Renal pelvis (tissue), 12 donors: ENCODE measurements at places on chromosomes 12 and 14.

DNA sequence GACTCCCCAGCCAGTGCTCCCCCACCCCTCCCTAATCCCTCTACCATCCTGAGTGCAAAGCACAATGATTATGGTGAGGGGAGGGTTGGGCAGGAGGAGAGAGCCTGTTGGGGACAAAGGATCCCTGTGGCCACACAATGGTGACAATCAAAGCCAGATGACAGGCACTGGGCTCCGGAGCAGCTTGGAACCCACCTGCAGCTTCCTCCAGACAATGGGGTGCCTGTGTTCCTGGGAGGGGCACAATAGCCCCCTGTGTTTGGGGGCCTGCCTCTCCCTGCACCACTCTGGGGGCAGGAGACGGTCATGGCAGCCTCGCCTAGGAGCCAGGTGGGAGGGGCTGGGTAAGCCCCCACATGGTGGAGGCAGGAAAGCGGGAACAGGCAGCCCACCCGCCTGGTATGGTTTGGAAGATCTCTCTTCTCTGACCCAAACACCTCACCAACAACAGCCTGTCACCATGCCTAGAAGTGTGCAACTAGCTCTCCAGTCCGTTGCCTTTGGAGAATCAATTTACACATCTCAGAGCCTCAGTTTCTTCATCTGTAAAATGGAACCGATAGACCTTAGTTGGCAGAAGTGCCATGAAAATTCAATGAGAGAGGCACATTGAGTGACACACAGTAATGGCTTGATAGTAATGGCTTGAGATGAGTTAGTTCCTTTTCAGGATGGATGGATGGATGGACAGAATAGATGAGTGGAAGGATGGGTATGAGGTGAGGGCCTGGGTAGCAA lies 53.0 kb downstream of the MVK start:
- DNase-seq = no peak

DNA sequence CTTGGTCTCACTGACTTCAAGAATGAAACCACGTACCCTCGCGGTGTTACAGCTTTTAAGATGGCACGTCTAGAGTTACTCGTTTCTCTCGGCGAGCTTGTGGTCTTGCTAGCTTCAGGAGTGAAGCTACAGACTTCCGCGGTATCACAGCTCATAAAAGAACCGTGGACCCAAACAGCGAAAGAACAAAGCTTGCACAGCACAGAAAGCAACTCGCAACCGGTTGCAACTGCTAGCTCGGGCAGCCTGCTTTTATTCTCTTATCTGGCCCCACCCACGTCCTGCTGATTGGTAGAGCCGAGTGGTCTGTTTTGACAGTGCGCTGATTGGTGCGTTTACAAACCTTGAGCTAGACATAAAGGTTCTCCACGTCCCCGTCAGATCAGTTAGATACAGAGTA lies 4.2 kb upstream of the CLEC4C start:
- DNase-seq = no peak

DNA sequence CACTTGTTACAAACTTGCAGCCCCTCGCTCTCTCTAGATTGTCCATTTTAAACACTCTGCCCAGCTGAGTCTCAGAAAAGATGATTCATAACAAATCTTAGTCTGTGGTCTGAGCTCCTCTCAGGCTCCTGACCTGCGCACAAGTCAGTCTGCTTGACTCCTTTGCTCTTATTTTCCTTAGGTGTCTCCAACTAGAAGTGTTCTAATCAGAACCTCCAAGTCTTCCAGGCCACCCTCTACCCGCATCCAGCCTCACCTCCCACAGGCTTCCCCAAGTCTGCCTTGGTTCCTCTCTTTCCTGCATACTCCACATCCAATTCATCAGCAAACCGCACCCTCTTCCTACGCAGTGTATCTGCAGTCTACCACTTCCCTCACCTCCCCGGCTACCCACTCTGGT lies 42.4 kb upstream of the BDKRB2 start:
- DNase-seq = no peak

DNA sequence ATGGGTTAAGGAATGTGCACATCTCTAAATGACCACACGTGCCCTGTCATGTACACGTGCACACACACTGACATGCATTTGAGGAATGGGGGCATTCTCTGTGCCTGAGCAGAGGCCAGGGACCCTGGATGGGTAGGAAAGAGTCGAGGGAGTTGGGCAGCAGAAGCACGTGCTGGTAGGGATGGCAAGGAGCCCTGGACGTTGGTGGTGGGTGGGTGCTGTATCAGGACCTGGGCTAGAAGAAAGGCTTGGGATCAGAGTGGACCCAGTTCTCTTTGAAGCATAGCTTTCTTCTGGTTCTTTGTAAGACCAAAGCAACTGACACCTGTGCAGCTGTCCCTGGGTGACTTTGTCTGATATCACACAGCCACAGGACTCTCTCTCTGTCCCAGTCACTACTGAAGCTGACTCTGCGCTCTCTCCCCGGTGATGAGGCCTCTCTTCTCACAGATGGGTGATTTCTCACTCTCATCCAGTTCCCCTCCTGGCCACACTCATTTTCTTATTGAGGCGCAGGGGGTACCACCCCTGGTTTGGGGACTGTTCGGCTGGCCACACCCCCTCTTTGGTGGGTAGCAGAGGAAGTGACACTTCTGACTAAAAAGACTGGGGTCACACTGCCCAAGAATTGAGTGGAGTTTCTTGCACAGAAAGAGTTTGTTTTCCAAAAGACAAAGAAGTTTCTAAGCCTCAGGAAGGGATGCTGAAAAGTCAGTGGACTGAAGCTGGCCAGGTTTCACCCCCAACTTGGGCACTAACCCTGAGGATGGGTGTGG lies 171.7 kb upstream of the RTL1 start:
- no peak for DNase-seq

DNA sequence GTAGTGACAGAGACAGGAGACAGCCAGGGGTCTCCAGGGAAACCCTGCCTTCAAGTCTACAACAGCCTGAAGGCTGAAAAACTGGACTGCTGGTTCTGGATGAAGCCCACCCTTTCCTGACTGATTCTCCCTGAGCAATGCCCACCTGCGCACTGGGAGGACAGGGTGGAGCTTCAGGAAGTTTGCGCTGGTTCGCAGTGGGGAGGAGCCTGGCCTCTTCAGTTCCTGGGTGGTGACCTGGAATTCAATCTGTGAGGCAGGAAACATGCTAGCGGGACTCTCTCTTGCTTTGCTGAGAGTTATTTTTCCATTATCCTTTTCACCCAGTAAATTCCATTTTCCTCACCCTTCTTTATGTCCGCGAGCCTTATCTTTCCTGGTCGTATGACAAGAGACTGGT lies 600.8 kb downstream of the TRHDE start:
- peak; percentile 33 for DNase-seq

DNA sequence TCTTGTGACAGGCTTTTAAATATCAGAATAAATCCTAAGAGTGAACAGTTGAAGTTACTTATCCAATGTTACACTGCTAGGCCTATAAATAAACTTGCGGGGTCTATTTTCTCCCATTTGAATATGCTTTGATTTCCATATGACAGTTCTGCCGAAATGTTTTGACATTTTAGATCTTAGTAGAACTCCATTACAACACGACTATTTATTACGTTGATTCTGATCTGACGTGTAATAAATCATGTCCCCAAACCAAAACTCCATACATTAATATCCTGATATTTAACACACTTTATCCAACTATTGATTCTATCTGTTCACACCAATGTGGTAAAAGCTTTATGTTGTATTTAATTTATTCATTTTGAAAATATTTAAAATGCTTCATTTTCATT lies 16.1 kb upstream of the NEMF start:
- DNase-seq = no peak
